ENCODE measurements at places on chromosomes 1 and 21.

GRCh38 chr1:64126581-64126980 is 76.8 kb upstream of the UBE2U start:
- no peak for DNase-seq

DNA sequence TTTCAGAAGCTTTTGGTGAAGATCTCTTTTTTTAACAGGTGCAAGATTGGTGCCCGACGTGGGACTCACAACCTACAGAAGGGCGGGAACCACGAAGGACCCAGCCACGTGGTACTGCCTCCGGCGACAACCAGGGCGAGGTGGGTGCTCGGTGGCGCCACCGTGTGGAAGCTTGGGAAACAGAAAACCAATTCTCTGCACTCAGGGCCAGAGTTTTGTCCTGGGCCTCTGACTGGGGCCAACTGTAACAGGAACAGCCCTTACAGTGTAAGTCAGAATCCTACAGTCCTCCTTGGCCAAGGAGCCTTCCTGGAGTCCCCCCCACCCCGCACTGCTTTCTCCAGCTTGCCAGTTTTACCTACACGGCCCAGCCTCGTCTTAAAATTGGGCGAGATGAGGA is 11.6 kb upstream of the S100A7A start:
- no peak for DNase-seq

DNA sequence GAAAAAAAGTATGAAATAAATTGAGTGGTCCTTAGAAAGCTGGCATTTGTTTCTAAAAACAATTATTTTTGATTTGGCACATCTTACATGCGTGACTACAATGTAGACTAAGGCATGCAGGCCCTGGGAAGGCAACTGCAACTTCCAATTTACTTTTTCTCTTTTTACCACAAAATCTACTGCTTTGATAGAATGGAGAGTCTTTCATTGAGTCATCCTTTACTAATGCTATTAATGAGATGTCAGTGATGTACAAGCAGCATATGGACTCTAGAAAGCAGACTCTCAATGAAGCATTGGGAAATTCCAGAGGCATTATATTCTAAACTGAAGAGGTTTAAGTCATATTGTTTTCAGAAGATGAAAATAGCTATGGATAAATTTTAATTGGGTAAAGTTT is 29.6 kb upstream of the PRRX1 start:
- no peak for DNase-seq

DNA sequence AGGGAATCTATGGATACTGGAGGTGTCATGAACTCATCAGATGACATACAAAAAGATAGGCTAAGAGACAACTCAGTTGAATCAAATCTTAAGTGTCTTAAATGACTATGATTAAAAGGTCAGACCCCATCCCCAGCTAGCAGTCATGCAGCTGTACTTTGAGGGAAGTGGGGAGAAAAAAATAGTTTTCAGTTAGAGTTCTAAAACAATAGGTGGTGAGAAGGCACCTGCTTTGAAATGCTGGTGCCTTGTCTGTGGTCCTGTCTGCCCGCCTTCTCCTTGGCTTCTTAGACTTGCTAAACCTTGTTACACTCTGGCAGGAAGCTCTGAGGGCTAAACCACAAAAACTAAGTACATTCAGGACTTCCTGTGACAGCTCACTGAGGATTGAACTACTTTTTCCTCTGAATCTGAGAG is 15.3 kb downstream of the CD2 start:
- DNase-seq, result no peak

DNA sequence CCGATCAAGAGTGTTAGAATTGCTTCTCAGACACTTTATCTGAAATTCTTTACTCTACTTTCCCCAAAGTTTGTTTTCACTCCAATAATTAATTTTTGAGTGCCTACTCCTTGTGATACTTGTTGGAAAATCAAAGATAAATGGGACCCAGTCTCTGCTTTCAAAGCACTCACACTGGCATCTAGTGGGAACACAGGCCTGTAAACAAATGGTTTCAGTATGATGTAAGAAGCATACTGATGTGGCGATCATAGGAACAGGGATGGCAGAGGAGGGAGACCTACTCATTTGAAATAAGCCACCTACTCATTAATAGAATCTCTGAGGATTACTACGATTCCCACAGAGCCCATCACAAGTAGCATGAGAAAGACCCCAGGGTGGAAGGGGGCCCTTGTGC is 273.7 kb upstream of the ST6GALNAC5 start:
- DNase-seq, result no peak

GRCh38 chr1:167522246-167522645 is 3.9 kb upstream of the CD247 start:
- no peak for DNase-seq

DNA sequence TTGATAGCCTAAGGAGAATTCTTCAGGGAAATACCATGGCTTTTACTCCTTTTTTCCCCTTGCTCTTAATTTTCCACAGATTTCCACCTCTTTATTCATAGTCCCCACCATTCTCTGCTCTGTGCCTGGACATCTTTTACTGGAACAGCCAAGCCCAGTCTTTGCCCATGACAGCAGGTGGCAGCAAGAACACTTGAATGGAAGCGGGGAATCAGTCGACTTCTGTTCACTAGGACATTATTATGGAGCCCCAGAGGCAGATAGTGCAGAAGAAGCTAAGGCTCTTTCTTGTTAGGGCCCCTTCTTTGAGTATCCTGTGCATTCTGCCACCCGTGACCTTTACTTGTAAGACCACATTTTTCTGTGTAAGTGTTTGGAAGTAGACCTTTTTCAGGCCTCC is 6.3 kb downstream of the OR14I1 start:
- DNase-seq, result peak; percentile 1

- DNase-seq, result peak; percentile 52
Observed at GRCh38 chr1:208203848-208204609, 40.2 kb downstream of the PLXNA2 start.

DNA sequence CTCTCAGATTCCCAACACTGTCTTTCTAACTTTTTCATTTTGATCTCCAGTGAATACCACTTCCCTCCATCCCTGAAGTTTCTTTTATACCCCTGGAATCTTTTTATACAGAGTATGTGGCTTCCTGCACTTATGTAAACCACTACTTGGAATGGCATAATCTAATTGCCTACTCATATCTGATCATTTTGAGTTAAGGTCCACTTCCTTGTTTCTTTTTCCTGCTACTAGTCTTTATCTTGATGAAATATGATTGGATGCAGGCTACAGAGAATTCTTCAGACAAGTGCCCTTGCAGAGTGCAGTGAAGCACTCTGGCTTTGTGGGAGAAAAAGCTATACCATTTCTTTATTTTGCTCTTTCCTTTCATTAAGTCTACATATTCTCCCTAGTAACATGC is 325.3 kb upstream of the ADAMTS5 start:
- DNase-seq, result no peak

GRCh38 chr21:34182436-34182835 is 109.1 kb downstream of the MRPS6 start:
- DNase-seq, result no peak

DNA sequence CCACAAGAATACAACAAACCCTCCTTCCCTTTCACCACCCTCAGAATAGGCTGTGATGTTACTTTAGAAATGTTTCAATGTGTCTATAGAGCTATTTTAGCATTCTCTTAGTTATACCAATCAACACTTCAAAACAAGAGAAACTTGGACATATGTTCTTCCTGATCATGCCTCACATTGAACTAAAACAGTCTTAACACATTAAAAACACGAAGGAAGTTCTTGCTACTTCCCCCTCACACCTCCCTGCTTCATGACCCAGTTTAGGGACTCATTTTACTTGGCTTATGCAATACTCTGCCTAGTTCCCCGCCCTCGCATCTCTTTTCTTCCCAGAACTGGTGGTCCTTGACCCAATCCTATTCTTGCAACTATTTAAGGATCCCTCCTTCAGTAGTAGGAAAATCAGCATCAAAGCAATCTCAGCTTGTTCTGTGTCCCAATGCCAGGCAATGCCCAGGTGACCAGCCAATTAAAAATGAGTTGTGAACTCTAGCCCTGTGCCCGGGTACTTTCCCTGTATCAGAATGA is 408.8 kb upstream of the BEND5 start:
- no peak for DNase-seq

GRCh38 chr1:86756062-86756406 is 51.7 kb downstream of the SH3GLB1 start:
- peak; percentile 96 for DNase-seq

- no peak for DNase-seq
Observed at GRCh38 chr1:42014823-42015222, 96.1 kb upstream of the HIVEP3 start.

- peak; percentile 46 for DNase-seq
Observed at GRCh38 chr1:8437347-8437746, 119.4 kb downstream of the SLC45A1 start.

GRCh38 chr1:31924839-31925238 is 13.3 kb downstream of the PTP4A2 start:
- no peak for DNase-seq

DNA sequence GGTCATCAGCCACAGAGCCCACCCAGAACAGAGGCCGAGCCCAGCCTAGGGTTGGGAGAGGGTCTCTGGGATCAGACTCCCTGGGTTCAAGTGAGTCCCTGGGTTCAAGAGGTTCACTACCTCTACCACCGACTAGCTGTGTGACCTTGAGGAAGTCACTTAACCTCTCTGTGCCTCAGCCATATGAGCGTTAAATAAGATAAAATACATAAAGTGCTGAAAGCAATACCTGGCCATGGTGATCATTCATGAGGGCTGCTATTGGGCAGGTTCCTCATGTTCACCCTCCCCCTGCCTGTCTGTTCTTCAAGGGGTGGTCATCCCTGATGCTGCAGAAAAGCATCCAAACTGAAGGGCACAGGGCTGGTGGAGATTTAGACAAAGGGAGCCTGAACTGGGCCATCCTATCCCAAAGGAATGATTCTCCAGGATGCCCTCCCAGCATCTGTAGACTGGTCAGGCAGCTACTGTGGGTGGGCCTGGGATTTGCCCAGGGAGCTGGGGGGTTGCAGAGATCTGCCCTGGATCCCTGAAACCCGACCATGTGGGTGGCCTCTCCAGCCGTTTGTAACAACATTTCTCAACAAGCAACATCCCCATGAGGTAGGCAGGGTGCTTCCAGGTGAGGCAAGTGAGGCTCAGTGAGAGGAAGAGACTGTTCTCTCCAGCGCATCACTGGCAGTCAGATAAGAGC is 196.6 kb downstream of the MATN1 start:
- DNase-seq, result no peak

GRCh38 chr1:68293609-68294366 is 61.5 kb upstream of the WLS start:
- no peak for DNase-seq

DNA sequence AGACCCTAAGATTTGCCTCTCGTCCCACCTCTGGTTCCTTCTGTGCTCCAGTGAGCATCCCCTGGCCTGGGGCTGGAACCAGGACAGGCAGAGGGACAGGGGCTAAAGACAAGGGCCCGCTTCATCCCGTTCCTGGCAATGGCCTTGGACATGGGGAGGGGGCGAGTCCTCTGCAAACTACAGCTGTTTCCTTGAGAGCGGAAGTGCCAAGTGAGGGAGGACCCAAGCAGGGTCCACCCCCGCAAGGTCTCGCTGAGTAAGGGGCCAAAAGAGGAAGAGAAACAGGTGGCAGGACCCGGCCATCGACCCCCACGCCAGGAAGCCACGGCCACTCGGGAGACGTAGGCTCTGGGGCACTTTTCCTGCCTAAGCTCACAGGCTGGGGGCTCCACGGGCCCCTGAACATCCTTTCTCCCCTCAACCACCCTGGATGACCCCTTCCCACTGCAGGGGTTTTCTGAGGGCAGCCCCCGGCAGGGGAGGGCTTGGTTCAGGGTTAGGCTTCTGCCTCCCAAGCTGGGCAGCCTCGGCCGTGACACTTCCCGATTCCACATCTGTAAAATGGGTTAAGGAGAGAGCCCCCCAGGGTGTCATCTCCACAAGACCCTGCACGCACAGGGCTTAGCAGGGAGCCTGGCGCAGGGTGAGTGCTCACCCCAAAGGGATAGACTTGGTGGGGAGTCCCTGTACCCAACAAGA is 17.9 kb upstream of the PLEKHG5 start:
- DNase-seq, result no peak

- no peak for DNase-seq
Observed at GRCh38 chr1:151001602-151002001, 5.1 kb downstream of the MINDY1 start.

GRCh38 chr1:79594121-79594698 is 587.7 kb upstream of the ADGRL4 start:
- DNase-seq, result no peak

- peak; percentile 45 for DNase-seq
Observed at GRCh38 chr1:119968068-119968492, 71.8 kb upstream of the ADAM30 start.

- no peak for DNase-seq
Observed at GRCh38 chr1:234598974-234599616, 10.9 kb downstream of the IRF2BP2 start.

- DNase-seq, result no peak
Observed at GRCh38 chr1:176541663-176542062, 78.7 kb downstream of the PAPPA2 start.

GRCh38 chr1:162412002-162412401 is at the start of gene SH2D1B:
TSS of gene SH2D1B (minus strand) at chr1:162412136. CDS start at chr1:162412016, 120 bp downstream.
- DNase-seq, result no peak

DNA sequence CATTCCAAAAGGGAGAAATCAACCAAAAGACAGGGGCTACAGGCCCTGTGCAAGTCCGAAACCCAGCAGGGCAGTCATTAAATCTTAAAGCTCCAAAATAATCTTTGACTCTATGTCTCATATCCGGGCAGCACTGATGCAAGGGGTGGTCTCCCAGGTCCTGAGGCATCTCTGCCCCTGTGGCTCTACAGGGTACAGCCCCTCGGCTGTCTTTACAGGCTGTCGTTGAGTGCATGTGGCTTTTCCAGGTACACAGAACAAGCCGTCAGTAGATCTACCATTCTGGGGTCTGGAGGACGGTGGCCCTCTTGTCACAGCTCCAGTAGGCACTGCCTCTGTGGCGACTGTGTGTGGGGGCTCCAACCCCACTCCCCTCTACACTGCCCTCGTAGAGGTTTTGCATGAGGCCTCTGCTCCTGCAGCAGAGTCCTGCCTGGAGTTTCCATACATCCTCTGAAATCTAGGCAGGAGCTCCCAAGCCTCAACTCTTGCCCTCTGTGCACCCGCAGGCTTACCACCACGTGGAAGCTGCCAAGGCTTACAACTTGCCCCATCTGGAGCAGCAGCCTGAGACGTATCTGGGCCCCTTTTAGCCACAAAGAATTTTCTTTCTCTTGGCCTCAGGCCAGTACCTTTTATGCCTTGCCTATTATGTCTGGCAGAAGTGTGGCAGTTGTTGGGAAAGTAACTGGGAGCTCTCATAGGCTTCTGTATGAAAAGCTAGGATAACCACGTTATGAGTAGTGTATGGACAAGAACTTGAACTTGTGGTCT is 52.5 kb downstream of the POU2F1 start:
- peak; percentile 34 for DNase-seq

- DNase-seq, result no peak
Observed at GRCh38 chr1:203126866-203127665, 460 bp upstream of the ADORA1 start.

- peak; percentile 77 for DNase-seq
Observed at GRCh38 chr1:193183019-193183627, 3.3 kb downstream of the B3GALT2 start.

GRCh38 chr1:204286831-204287421 is 72.8 kb downstream of the PLEKHA6 start:
- DNase-seq, result no peak
